ENCODE measurements at places on chromosomes 4 and X. TPM values are rescaled to one million over a fixed set of nuclear protein-coding genes. Genes with fewer than 3 reads are reported as not detected.

- DNase-seq, result no peak
These were observed 19.6 kb upstream of the IL2 start for GRCh38 chr4:122476126-122476525.

DNA sequence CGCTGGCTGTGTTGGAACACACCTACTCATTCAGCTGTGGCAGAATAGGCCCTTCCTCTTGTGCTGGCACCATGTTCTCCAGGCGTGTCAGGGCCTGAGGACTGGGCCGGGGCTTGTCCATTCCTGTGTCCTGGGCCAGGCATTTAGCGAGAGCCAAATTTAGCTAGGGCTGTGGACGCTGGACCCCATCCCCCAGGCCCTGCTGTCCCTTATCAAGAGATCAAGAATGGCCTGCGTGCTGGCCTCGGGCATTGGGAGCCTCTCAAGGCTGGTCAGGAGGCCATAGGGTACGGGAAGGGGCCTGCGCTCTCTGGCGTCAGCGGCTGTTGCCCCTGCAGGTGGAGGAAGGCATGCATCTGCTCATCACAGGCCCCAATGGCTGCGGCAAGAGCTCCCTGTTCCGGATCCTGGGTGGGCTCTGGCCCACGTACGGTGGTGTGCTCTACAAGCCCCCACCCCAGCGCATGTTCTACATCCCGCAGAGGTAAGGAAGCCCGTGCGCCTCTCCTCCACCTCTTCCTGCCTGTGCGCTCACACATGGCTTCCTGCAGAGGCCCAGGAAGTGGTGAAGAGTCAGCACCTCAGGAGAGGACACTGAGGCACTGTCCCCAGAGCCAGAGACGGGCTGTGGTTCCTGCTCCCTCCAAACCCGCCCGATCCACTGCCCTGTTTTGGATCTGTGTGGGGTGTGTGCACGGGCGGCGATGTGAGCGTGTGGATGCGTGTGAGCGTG is 15.3 kb downstream of the ABCD1 start:
- DNase-seq, result no peak

GPRIN3 gene
- 0.58 TPM for polyA plus RNA-seq

ATP2B3 gene
- not detected for polyA plus RNA-seq

DNA sequence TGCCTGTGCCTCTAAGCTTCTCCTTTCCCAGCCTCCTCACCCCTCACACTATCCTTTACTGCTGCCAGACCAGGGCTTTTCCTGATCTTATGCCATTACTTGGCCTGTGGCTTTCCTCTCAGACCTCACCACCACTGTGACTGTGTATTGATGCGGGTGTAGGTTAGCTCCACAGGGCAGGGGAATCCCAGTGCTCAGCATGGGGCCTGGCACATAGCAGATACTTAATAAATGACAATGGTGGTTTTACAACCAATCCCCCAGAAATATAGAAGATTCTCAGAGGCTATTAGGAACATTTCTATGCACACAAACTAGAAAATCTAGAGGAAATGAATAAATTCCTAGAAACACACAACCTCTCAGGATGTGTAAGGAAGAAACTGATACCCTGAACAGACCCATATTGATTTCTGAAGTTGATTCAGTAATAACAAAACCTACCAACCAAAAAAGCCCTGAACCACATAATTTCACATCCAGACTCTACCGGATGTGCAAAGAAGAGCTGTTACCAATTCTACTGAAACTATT is 129.6 kb upstream of the QRFPR start:
- DNase-seq, result no peak

NSD2 gene
- 6.7 TPM for polyA plus RNA-seq

- no peak for DNase-seq
These were observed at the start of gene SMIM10L2A for GRCh38 chrX:135421932-135422809. TSS of gene SMIM10L2A (plus strand) at chrX:135421944. CDS start at chrX:135422132, 188 bp downstream.

CXorf51A gene
- polyA plus RNA-seq, result not detected

DNA sequence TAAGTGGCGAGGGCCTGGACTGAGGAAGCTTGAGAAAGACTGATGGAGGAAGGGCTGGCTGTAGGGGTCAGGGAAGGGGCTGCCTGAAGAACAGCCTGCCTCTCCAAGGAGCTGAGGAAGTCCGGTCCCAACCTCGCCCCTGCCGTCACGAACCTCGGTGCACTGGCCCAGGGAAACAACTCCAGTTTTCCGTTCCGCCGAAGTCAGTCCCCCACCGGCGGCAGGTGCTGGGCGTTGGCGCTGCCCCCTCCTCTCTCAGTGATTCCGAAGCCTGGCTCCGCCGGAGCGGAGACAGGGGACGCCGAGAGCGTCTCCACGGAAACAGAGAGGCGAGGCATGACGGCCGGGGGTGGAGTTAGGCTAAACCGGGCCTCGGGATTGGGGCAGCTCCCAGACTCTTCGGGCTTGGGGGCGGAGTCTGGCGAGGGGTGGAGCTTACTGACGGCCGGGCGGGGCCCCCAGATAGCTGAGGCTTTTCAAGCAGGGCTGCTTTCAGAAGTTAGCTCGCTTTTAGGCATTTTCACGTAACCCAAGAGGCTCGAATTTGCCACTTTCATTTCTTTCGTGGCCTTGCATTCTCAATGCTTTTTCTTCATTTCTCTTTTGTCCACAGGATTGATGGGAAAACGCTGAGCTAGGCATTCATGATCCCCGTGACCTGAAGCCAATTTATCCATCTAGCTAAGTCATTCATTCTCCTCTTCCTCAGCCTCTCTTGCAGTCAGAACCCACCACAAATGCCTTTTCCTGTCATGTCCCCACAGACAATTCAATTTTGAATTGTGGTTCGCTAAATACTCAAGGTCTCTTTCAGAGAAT is at the start of gene TTC29:
TSS of gene TTC29 (minus strand) at position 309 of the 819 bp plus-strand sequence. CDS start 5,969 bp downstream, outside the sequence.
- DNase-seq, result peak; percentile 89

DNA sequence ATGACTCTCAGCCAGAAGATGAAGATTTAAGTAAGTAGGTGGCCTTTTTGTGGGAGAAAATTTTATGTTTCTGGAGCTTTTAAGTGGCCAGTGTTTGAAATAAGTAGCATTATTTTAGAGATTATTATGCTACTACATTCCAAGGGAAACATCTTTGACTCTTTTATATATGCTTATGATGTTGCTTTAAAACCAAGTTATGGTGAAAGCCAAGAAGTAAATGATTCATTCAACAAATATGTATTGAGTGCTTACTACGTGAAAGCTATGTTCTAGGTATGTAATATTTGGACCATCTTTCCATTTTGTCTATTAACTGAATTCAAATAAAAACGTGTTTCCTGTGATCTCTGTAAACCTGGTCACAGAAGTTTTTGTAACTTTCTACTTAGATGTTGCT is 58.3 kb downstream of the ZFX start:
- DNase-seq, result no peak

- DNase-seq, result no peak
These were observed 6.2 kb downstream of the NAT8L start for GRCh38 chr4:2065106-2065930.

IL2RG gene
- polyA plus RNA-seq, result 1.6 TPM

STPG2 gene
- not detected for polyA plus RNA-seq

- no peak for DNase-seq
These were observed 54.0 kb upstream of the AFAP1 start for GRCh38 chr4:7993671-7994070.

PAGE1 gene
- not detected for polyA plus RNA-seq

POU3F4 gene
- polyA plus RNA-seq, result not detected

GRCh38 chr4:130851932-130852331 is 1756.0 kb downstream of the C4orf33 start:
- no peak for DNase-seq

PLCXD1 gene
- 2.3 TPM for polyA plus RNA-seq

SSX1 gene
- polyA plus RNA-seq, result not detected

GRCh38 chr4:54271464-54271863 is 42.4 kb downstream of the PDGFRA start:
- no peak for DNase-seq

DNA sequence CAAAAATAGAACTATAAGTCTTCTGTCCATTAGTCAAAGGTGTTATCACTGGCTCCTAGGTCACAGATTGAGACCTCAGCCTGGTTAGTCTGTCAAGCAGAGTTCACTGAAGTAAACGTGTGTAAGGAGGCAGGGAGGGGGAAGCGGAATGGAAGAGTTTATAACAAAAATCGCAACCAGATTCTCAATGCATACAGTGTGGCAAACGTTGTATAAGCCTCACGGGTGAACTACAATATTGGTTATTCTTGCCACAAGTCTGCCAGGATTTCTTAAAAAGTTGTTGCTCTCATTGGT is 114.8 kb downstream of the AMELX start:
- no peak for DNase-seq

- DNase-seq, result no peak
These were observed 176.5 kb upstream of the DKK2 start for GRCh38 chr4:107212565-107212964.

Data from psoas muscle (tissue), 8 donors.